T-helper 2 cell (primary cell): ENCODE measurements at places on chromosomes 6 and 20.

DNA sequence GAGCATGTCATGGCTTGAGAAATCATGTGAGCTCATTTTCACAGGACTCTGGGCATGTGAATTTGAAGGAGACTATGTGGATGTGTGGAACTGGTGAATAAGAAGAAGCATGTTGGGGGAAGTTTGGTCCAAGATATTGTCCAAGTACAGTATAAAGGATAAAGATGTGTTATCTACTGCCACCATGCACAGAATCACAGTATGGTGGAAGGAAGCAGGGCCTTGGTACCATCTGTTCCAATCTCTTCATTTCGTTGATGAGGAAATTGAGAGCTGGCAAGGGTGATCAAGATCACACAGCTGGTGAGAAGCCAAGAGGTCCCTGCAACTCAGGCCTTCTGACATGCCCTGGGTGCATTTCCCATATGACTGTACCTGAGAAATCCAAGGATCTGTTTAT is 31.5 kb upstream of the RIPOR2 start:
- no peak for DNase-seq

DNA sequence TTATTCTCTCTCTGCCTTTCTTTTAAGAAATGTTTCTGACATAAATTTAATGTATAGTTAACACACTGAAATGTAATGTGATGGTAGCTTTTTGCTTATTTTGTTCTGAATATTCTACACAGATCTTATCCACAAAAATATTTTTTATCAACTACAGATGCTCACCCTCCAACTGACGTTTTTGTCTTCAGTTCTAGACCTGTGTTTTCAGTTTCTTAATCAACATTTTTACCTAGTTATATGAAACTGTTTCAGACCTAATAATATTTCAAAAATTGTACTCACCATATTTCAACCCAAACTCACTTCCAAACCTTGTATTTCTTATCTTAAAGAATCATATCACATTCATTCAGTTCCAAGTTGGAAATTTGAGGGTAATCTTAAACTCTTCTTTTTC is 452.8 kb downstream of the RFPL4B start:
- no peak for DNase-seq

DNA sequence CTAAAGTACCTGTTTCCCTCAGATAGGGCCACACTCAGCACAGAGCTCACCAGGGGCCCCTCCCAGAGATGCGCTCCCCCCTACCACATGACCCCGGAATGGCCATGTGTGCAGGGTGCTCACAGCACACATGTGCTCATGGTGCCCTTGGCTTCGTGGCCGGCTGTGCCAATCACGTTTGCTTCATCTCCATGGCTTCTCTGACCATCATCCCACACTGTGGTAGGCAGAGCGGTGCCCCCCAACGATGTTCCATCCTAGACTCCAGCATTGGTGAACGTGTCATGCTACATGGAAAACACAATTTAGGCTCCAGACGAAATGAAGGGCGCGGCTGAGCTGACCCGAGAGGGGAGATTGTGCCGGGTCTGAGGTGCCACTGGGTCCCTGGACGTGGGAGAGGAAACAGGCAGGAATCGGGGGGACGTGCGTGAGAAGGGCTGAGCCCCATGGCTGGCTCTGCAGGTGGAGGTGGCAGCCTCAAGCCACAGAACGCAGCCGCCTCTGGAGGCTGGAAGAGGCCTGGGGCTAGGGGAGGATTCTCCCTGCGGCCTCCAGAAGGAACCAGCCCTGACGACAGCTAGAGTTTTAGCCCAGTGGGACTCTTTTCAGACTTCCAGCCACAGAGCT is 126.5 kb downstream of the DLL1 start:
- no peak for DNase-seq

- no peak for DNase-seq
These were observed 45.2 kb downstream of the BACH2 start for GRCh38 chr6:90251295-90251992.

DNA sequence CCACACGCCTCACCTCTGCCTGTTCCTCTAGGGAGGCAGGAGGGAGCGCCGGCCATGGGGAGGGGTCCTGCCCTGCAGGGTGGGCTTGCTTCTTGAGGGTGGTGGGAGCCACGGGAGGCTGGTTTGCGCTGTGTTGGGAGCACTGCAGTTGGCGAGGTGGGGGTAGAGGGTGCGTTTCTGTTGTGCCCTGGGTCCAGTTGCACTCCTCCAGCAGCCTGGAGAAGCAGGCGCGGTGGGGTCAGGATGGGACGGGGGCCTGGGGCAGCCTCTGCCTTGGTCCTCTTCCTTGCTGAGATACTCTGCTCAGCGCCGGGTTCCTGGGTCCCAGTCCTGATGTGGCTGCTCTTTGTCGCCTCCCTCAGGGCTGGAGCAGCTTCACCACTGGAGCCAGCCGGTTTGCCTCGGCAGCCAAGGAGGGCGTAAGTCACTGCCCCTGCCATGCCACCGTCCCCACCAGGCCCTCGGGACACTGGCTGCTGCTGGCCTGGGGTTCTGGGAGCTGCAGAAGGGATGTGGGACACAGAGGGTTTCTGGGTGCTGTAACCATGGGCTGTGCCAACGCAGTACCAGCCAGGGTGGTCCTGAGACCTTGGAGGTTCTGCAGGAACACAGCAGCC is 8.4 kb downstream of the ARFGAP1 start:
- no peak for DNase-seq
